ENCODE measurements at places on chromosomes 12 and 14.

GRCh38 chr12:102548543-102548942 lies 68.2 kb upstream of the IGF1 start:
- DNase-seq: no peak

DNA sequence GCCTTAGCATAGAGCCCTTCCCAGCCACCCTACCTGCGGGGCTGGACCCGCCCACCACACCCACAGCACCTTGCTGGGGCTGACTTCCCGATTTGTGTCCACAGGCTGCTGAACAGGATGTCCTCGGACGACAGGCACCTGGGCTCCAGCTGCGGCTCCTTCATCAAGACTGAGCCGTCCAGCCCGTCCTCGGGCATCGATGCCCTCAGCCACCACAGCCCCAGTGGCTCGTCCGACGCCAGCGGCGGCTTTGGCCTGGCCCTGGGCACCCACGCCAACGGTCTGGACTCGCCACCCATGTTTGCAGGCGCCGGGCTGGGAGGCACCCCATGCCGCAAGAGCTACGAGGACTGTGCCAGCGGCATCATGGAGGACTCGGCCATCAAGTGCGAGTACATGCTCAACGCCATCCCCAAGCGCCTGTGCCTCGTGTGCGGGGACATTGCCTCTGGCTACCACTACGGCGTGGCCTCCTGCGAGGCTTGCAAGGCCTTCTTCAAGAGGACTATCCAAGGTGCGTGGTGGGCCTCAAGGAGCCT lies 63.4 kb downstream of the ESRRB start:
- no peak for DNase-seq

DNA sequence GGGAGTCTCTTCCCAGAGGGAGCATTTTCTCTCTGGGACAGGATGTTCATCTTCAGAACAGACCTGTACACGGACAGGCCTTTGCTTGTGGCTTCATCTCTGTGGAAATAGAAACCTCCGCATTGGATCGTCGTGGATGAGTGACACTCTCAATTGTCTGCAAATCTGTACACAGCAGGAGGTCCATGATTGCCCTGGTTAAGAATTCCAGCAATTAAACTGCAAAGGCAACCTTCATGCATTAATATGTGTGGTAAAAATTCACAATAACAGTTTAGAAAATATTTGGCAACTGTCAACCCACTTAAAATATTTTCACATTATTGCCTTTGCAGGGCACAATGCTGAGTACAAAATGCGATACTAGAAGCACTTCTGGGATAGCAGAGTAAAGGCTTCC lies 149.8 kb upstream of the SFSWAP start:
- no peak for DNase-seq

DNA sequence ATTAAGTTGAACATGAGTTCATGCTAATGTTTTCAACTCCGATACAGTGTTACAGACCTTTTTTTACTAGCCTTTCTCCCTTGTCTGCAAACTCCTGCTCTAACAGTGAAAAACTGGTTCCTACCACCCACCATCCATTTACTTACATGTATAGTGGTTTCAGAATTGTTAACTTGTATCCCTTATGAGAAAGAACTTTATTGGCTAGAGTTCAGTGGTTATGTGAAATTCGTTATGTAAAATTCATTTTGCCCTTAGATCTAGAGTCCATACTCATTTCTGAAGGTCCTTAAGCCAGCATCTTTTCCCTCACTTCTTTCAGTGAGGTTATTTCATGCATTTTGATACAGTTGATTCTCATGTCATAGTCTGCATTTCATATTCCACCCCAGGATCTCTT lies 51.0 kb downstream of the PRKCH start:
- no peak for DNase-seq

DNA sequence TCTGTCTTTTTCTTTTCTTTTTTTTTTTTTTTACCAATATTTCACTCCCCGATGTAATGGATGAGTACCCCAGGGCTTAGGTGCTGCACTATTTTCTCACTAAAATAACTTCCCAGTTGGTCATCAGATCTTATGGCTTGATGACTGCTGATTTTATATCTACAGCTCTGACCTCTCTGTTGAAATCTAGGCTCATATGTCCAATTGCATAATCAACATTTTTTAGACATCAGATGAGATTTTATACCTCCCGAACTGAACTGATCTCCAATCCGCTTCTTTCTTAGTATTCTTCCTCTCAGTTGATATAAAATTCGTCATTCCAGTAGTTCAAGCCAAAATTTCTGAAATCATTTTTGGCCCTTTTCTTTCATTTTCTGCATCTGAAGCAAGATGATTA lies 1236.5 kb downstream of the SLC16A7 start:
- no peak for DNase-seq

GRCh38 chr12:62866451-62867082 lies 68.4 kb downstream of the PPM1H start:
- peak; percentile 75 for DNase-seq

DNA sequence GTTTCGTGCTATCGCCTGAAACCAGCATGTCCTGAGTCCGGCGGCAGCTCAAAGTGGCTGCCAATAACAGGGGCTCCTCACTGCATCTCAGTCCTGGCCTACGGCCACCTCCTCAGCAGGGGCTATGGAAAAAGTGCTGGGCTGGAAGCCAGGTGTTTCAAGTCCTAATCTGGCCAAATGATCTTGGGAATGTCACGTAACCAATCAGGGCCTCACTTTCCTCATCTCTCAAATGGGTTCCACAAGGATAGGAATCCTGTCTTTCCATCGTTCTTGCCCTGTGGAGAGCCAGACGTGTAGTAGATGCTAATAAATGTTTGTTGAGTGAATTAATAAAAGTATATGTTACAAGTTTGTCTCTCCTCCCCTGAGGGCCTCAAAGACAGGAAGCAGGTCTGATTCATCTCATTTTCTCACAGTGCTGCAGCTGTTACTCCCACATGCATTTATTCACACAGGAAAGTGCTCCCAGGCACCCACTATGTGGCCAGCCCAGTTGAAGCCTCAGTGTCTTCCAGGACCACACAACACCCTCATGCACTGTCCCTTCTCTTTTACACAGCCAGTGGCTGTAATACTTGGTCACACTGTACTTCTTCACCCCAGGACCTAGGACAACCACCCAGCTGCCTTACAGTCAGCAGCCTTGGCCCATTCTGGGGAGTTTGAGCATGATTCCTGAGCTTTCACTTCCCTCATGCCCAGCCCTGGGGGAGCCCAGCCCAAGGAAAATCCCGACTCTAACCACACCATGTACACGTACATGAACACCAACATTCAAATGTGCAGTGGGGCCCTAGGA lies 5.0 kb downstream of the CMKLR1 start:
- peak; percentile 50 for DNase-seq

DNA sequence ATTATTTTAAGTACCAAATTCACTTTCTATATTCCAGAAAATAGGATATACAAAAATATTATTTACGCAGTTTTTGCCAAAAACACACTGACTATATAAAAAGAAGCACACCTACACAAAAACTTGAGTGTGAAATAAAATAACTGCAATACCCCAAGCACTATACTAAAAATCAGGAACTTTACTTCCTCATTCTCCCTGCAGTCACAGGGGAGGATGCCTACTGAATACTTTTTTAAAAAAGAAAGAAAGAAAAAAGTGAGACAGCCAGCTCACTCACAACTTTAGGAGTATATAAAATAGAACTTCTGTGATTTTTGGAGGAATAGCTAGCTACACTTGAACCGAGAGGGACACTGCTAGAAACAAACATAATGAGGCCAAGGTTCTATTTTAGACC lies 12.2 kb downstream of the RPS6KA5 start:
- no peak for DNase-seq

GRCh38 chr12:106896603-106897002 lies 59.1 kb upstream of the TMEM263 start:
- DNase-seq: no peak

GRCh38 chr12:33586576-33586975 lies 147.0 kb upstream of the SYT10 start:
- DNase-seq: no peak

DNA sequence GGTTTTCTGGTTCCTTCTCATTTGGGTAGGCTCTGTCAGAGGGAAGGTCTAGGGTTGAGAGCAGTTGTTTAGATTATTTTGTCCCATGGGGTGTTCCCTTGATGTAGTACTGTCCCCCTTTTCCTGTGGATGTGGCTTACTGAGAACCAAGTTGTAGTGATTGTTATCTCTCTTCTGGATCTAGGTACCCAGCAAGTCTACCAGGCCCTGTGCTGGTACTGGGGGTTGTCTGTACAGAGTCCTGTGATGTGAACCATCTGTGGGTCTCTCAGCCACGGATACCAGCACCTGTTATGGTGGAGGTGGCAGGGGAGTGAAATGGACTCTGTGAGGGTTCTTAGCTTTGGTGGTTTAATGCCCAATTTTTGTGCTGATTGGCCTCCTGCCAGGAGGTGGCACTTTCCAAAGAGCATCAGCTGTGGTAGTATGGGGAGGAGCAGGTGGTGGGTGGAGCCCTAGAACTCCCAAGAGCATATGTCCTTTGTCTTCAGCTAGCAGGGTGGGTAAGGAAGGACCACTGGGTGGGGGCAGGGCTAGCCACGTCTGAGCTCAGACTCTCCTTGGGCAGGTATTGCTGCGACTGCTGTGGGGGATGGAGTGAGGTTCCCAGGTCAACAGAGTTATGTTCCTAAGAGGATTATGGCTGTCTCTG lies 179.3 kb upstream of the BTG1 start:
- DNase-seq: no peak

GRCh38 chr14:99513946-99514551 lies 32.8 kb downstream of the CCNK start:
- no peak for DNase-seq

GRCh38 chr14:67668559-67668958 lies 5.9 kb downstream of the VTI1B start:
- no peak for DNase-seq

- DNase-seq: peak; percentile 88
These were observed 80.7 kb downstream of the KDM2B start for GRCh38 chr12:121499929-121500793.

DNA sequence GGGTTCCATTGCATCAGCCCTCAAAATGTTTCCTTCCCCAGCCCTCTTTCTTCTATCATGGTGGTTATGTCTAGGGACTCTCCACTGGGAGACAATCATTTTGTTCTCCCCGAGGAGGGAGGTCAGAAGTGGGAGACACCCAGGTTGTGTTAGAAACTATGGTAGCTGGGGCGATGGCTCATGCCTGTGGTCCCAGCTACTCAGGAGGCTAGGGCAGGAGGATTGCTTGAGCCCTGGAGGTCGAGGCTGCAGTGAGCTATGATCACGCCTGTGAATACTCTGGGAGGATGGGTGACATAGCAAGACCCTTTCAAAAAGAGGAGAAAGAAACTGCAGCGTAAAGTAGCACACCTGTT lies 13.0 kb upstream of the LRRC23 start:
- no peak for DNase-seq

- DNase-seq: no peak
These were observed 23.7 kb downstream of the KCNA1 start for GRCh38 chr12:4933411-4933810.

DNA sequence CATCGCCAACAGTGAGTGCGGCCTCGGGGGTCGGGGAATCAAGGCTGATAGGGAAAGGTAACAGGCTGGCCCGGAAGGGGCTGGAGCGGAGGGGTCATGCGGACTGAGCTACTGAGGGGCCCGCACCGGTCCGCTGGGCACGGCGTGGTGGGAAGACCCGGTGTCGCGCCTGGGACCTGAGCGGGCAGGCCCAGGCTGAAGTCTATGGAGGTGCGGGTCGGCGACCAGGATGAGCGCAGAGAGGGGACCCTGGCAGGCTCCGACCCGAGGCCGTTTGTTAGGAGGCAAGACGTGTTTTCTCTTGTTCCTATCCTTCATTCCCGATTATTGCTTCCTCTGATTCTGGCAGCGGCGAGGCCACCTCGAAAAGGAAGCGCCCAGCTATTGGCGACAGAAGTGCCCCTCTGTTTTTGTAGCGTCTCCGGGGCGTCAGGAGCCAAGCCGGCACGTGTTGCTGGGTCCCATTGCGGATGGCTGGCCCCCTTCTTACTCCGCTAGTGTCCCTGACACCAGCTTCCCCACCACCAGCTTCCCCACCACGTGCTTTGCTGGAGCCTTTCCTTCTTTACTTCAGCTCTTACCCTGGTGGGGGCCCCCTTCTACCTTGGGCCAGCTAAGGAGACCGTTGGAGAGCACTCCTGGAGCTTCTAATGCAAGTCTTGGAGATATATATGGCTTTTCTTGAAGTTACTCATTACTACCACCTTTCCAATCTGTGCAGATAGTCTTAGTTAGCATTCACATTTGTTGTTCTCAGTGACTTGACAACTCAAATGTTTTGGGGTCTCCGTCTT lies 653 bp downstream of the PA2G4 start:
- DNase-seq: peak; percentile 52

GRCh38 chr14:23443881-23444280 lies 8.4 kb upstream of the MYH7 start:
- DNase-seq: no peak

GRCh38 chr12:125604976-125605375 lies 539.7 kb downstream of the AACS start:
- DNase-seq: no peak

DNA sequence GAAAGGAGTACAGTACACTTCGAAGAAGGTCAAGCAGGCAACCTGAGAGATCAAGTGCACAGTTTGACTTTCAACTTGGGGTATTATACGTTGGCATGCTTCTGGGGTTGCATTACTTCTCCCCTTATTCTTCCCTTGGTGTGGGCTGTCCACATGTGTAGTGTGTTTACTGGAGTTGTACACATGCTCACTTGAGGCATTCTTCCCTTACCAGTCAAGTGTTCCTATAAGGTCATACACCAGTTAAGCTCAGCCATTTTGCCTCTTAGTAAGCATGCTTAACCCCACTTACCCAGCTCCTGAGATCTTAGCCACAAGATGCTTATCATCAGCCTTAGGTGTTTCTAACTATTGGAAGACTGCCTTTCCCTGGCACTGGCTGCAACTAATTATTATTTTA lies 63.8 kb downstream of the C12orf42 start:
- no peak for DNase-seq

GRCh38 chr12:90896821-90897220 lies 58.2 kb downstream of the CCER1 start:
- no peak for DNase-seq

- peak; percentile 22 for DNase-seq
These were observed 994 bp downstream of the SRP54 start for GRCh38 chr14:34983786-34984185.

GRCh38 chr12:75205558-75205957 lies 4.1 kb downstream of the KCNC2 start:
- no peak for DNase-seq

DNA sequence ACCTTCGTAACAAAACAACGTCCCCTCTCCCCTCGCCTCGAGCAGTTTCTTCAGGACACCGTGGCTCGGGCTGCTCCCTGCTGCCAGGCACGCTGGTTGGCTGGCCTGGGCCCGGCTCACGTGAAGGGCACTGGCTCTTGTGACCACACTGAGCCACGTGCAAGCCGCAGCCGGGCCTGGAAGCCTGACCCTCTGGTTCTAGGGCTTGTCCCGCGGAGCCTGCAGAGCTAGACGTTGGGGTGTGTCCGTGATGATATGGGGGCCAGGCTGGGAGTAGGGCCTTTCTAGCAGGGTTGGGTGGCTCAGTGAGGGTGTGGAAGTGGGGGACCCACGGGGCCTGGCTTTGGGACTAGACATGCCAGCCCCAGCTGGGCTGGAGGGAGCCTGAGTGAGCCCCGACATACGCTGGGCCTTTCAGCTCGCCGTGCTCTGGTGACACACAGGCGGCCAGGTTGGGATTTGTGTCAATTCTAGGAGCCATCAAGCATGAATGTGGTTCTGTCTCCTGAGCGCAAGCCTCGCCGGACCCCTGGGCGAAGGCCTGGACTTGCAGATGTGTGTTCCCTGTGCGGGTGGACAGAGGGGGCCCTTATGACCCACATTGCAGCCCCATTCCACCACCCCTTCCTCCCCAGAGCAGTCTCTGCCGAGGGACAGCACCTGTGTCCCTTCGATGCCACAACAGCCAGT lies 13.6 kb upstream of the AMN start:
- no peak for DNase-seq

GRCh38 chr12:83318386-83319098 lies 631.8 kb downstream of the TMTC2 start:
- peak; percentile 23 for DNase-seq

- no peak for DNase-seq
These were observed 130.8 kb upstream of the CNTN1 start for GRCh38 chr12:40561395-40561966.

Data from adipocyte (in vitro differentiated cells).